AG09309 (cell line): ENCODE measurements at places on chromosomes 16 and 17.
A peak's percentile ranks its signal among the peaks of the same experiment; 100 is the strongest.

DNA sequence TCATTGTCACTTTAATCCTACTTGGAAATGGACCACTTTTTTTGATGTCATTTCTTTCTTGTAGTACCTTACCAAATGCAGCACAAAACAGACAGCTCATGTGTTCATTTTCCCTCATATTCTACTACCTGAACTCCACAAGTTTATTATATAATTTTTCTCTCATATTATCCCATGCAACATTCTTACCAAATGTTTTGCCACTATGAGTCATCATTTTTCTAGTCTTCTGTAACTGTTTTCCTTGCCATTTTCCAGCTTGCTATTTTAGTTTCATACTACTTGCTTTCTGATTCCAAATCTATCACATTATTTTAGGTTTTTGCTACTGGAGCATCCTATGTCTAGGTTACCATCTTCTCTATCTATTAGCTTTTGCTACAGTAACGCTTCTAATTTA lies 332.7 kb downstream of the ZFHX3 start:
- DNase-seq: no peak

DNA sequence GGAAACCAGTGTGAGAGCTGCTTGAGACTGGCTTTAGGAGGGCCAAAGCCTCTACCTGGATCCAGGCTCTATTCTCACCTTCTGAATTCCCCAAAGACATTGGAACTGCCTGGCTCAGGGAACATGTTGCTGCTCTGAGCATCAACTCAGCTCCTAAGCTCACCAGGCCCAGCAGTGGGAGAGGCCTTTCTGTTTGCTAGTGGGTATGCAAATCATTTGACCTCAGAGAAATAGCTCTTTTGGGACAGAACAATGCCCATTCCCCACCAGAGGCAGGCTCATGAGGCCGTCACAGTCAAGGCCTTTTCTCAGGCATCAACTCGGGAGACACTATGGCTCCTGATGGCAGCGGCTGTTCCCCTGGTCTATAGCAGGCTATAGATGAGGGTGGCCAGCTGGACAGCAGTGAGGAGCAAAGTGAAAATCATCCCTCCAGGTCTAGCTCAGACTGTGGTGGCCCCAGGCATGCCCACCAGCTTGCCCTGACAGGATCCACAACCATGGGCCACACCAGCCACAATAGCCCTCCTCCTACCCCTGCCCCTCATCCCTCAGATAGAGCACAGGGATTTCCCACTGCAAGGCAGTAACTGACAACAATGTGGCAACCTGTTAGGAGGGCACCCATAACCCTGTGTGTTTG lies 30.4 kb upstream of the GFOD2 start:
- no peak for DNase-seq

DNA sequence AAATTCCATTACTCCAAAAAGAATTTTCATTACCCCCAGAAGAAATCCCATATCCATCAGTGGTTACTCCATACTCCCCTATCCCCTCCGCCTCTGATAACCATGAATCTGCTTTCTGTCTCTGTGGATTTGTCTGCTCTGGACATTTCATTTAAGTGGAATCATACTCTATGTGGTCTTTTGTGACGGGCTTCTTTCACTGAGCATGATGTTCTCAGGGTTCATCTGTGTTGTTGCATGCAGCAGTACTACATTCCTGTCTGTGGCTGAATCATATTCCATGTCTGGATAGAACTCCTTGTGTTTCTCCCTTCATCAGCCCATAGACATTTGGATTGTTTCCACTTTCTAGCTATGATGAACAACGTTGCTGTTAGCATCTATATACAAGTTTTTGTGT lies 59.5 kb upstream of the IRX3 start:
- DNase-seq: peak; percentile 61

- DNase-seq: no peak
Observed at GRCh38 chr16:56631832-56632155, 665 bp upstream of the MT1M start.

- no peak for DNase-seq
Observed at GRCh38 chr16:54817940-54818574, 112.6 kb upstream of the IRX5 start.

GRCh38 chr17:71033336-71033735 lies 864.0 kb downstream of the KCNJ2 start:
- DNase-seq: no peak

DNA sequence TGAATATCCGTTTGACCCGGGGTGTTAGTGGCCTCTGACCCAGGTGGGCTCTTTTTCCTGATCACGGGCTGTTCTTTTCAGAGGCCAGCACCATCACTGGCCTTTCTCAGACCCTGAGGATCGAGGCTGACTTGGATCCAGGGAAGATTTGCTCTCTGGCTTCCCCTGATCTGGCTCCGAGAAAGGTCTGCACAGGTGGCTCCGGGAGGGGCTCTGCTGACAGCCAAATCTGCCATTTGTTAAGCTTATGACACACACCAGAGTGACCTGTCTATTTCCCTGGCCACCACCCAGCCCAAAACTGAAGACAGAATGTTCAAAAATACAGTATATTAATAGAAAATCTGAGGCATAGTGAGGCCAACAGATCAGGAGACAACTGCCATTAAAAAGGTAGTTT lies 221.8 kb upstream of the TNRC6C start:
- DNase-seq: no peak

DNA sequence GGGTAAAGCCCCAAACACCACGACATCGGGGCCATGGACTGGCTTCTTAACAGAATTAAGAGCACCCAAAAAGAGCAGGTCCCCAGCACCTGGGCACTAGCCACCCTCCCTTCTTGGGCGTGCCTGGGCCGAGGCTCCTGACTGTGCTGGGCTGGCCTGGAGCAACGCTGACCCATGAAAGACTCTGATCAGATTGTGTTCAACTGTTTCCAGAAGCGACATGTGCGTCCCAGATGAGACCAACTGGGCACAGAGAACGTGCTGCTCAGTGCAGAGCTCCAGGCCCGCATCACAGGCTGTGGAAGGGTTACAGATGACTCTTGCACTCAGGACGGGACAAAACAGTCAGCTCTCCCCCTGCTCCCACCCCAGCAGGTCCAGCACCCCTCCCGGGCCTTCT lies 100.7 kb downstream of the KCNJ12 start:
- DNase-seq: no peak

DNA sequence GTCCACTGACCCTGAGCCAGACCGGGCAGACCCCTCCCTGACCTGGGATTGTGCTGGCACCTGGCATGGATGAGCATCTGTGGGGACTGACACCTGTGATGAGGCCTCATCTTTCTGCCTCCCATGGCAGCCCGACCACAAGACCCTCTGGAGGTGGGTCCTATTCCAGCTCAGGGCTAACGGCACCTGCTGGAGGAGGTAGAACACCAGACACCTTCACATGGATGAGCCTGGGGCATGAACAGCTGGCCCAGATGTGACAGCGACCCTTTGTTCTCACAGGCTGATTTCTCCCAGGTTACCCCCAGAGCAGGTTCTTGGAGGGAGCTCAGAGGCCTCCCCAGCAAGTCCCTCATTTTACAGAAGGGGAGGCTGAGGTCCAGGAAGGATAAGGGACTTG lies 46.4 kb upstream of the PIK3R6 start:
- DNase-seq: no peak

GRCh38 chr16:31876951-31877828 lies 3.6 kb downstream of the ZNF267 start:
- peak; percentile 53 for DNase-seq

GRCh38 chr17:37708008-37708615 lies 36.7 kb downstream of the HNF1B start:
- no peak for DNase-seq

DNA sequence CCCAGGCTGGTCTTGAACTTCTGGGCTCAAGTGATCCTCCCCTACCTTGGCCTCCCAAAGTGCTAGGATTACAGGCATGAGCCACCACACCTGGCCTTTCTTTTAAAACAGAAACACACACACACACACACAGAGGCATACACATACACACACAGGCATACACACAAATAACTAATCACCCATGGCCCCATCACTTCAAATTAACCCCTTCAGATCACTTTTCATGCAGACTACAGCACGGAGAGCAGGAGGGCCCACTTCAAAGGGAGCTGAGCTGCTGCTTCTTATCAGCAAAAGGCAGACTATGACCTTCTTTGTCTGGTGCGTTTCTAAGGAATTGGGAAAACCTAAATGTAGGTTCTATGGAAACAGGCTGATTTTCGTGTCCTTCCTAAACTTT lies 1.9 kb downstream of the CLCN7 start:
- DNase-seq: no peak

GRCh38 chr17:30858556-30859250 lies 26.9 kb downstream of the ATAD5 start:
- no peak for DNase-seq

DNA sequence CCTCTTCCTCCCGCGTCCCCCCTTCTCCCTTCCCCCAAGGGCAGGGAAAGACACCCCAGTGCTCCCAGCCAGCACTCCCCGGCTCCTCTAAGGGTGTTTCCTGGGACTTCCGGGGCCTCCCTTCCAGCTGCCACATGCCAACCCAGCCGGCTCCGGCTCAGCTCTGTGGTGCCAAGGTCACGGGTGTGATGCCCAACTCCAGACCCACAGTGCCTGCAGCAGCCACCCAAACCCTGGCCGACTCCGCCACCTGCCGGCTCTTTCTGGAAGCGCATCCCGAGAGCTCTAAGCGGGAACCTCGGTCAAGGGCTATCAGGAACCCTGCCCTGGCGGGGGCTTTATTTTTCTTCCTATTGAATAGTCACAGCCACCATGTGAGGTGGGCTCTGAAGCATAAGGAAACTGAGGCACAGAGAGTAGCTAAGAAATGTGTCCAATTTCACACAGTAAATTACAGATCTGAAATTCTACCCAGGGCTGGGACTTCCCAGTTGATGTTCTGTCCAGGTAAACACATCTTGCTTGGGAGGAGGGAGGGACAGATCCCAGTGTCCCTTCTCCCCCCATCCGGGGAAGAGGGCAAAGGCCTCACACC lies 3.3 kb upstream of the PPP1R1B start:
- DNase-seq: no peak

- DNase-seq: no peak
Observed at GRCh38 chr17:65523411-65523810, 38.0 kb downstream of the AXIN2 start.

GRCh38 chr17:49200423-49201083 lies 9.8 kb downstream of the GNGT2 start:
- no peak for DNase-seq

DNA sequence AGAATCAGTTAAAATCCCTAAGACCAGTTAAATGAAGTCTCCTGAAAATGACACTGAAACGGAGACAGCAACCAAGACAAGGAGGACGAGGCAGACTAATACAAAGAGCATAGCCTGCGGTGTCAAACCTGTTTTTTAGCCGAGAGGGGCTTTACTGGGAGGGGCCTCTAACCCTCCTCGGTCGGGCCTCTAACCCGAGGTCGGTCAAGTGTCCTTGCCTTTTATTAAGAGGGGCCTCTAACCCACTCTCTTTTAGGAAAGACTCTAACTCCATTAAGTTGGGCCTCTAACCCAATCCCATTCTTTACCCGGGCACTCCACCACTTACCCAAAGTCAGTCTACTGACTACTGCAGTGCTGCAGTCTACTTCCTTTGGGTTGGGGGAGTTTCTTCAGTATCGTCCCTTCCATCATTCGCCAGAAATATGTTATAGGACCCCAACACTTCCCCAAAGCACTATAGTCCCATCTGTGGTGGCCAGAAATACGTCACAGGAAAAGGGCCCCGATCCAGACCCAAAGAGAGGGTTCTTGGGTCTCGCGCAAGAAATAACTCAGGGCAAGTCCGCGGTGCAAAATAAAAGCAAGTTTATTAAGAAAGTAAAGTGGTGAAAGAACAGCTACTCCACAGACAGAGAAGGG lies 39.2 kb upstream of the ARL4D start:
- DNase-seq: no peak
